Urinary bladder (tissue), 4 donors: ENCODE measurements at places on chromosomes 6 and 20. TPM values are rescaled to one million over a fixed set of nuclear protein-coding genes. Genes with fewer than 3 reads are reported as not detected.
A peak's percentile ranks its signal among the peaks of the same experiment; 100 is the strongest.

DNA sequence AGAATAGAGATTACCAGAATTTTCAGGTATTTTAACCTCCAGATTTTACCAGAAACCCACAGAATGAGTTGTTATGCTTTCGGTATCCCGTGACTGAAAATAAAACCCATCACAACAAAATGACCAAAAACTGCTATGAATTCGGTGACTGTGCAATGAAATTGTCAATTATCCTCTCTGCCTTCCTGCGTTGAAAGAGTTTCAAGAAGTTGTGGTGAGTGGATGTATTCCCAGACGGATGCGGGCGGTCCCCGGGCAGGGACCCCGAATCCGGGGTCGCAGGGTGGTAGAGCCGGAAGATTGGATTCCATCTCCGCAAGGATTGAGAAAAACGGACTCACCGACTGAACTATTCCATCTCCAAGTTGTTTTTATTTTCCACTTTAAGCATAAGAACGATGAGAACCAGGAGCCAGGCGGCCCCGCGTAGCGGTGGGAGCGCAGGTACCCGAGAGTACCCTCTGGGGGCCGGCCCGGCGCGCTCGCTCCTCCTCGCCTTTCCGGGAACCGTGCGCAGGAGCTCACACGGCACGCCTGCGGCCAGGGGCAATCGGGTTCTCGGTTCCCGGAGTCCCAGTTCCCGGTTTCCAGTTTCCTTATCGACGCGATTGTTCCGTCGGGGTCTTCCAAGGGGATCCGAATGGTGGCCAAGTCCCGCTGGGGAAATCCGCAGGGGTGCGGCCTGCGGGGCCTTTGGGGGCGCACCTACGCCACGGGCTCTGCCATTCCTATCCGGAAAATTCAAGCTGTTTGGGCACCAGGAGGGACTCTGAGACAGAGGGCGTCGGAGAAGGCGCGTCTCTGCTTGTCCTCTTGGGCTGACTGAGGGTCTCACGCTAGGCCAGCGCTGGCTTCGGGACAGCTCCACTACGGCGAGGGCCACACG lies 104.9 kb upstream of the PRDM1 start:
- no peak for DNase-seq

- DNase-seq, result no peak
Observed at GRCh38 chr6:131430531-131430930, 142.5 kb upstream of the ARG1 start.

DNA sequence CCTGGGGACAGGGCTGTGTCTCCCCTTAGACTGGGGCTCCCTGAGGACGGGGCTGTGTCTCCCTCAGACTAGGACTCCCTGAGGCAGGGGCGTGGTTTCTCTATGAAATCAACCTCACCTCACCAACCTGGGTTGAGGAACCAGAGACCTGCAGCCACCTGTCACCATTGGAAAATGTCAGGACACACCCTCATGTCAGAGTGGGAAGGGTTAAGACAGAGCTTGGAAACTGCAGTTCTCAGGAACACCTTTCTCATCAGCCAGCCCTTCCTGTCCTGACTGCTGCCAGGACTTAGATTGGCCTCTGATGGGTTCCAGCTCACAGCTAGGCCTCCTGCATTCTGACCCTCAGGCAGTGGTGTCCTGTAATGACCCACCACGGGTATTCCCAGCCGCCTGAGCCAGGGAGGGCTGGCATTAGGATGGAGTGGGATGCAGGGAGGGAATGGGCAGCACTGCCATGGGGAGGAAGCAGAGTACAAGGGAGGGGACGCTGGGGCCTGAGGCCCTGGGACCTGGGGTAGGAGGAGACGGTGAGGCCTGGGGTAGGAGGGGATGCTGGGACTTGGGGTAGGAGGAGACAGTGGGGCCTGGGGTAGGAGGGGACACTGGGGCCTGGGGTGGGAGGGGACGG lies 76.3 kb downstream of the MRPL14 start:
- no peak for DNase-seq

DNA sequence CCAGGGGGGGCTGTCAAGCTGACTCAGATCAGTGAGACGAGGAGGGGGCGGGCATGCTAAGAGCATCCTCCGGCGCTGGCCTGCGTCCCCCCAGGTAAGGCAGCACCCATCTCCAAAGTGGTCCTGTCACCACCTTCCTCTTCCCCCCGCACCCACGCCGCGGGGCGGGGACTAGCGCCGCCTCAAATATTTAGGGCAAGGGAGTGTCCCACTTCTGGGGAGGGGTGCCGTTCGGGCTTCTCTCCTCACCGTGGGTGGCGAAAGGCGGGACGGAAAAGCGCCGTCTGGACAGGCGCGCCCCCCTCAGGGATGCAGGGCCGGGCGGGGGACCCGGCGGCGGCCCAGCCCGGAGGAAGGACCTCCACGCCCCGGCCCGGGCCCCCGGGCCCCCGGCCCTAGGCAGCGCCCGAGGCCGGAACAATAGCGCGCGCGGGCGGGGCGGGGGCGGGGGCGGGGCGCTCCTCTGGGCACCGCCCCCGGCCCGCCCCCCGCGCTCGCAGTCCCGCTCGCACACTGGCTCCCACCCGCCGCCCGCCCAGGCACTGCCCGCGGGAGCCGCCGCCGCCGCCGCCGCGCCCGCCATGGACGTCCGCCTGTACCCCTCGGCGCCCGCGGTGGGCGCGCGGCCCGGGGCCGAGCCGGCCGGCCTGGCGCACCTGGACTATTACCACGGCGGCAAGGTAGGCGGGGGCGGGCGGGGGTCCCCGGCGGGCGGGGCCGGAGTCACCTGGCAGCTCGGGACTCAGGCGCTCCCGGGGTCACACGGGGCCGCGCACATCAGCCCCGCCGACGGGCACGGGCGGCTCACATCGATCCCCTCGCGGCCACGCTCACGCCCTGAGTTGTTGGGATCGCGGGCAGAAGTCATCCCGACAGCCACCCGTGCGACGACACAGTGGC lies at the start of gene TOX2:
TSS of gene TOX2 (plus strand) at position 542 of the 900 bp plus-strand sequence. CDS start at position 582, 40 bp downstream.
- no peak for DNase-seq

GRCh38 chr6:158799051-158799792 lies 19.9 kb downstream of the EZR start:
- DNase-seq, result peak; percentile 80

DNA sequence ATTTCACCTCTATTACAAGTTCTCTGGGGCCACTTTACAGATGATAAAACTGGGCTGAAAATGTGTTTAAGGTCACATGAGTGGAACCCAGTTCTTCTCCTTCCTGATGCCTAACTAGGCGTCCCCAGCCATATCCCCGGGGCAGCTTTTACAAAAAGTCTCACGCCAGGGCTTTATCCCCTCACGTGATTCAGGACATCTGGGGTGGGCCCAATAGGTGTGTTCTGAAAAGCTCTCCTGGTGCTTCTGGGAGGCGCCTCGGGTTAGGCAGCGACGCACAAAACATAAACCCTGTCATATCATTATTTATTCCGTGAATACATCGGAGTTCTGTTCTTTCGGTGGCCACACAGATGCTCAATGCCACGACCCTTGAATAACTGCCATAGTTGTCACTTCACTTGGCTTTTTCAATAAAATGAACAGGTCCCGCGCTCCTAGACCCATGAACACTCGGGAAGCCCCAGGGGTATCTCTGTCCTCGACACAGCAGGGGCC lies 32.1 kb downstream of the SF3B5 start:
- DNase-seq, result no peak

- DNase-seq, result no peak
Observed at GRCh38 chr6:133286765-133287164, 45.6 kb downstream of the EYA4 start.

GRCh38 chr6:52509281-52510212 lies 67.3 kb downstream of the TRAM2 start:
- no peak for DNase-seq

Gene NOX3
- not detected for polyA plus RNA-seq

Gene MATN4
- polyA plus RNA-seq, result 0.58 TPM

Gene SERINC1
- 207 TPM for polyA plus RNA-seq

Gene GPR63
- polyA plus RNA-seq, result 1.1 TPM
